SJSA1 (cell line): ENCODE measurements at places on chromosomes 3 and 15. TPM values are rescaled to one million over a fixed set of nuclear protein-coding genes. Genes with fewer than 3 reads are reported as not detected.

Gene PGBD4
- 1.5 and 2.5 TPM in 2 replicates for total RNA-seq

Gene FGD5
- not detected in 2 replicates for total RNA-seq

Gene ADCY5
- 0.16 and 0.82 TPM in 2 replicates for total RNA-seq

Gene MUSTN1
- total RNA-seq = not detected in 2 replicates

Gene DPPA4
- not detected in 2 replicates for total RNA-seq

Gene AQP9
- total RNA-seq = not detected in 2 replicates

Gene EPHA6
- total RNA-seq = not detected in 2 replicates

Gene GP5
- total RNA-seq = not detected in 2 replicates

Gene CIDEC
- not detected in 2 replicates for total RNA-seq

Gene EFCC1
- 1.5 and 2.8 TPM in 2 replicates for total RNA-seq

Gene IL5RA
- not detected in 2 replicates for total RNA-seq

Gene NPRL2
- total RNA-seq = 4.9 and 9.9 TPM in 2 replicates

Gene NRROS
- 0.11 TPM in 1 of 2 replicates, not detected in the other for total RNA-seq

Gene POTEB
- not detected in 2 replicates for total RNA-seq

Gene KBTBD8
- total RNA-seq = 1.5 and 3.9 TPM in 2 replicates

Gene RASGRF1
- total RNA-seq = 0.24 TPM in 1 of 2 replicates, not detected in the other
